ENCODE measurements at places on chromosomes 1 and 21.

GRCh38 chr1:2300851-2301606 is 72.9 kb downstream of the SKI start:
- DNase-seq, result peak; percentile 61

GRCh38 chr1:226335661-226336060 is 26.7 kb upstream of the LIN9 start:
- DNase-seq, result no peak

- DNase-seq, result no peak
These were observed 19.5 kb downstream of the PLA2G5 start for GRCh38 chr1:20089328-20090077.

DNA sequence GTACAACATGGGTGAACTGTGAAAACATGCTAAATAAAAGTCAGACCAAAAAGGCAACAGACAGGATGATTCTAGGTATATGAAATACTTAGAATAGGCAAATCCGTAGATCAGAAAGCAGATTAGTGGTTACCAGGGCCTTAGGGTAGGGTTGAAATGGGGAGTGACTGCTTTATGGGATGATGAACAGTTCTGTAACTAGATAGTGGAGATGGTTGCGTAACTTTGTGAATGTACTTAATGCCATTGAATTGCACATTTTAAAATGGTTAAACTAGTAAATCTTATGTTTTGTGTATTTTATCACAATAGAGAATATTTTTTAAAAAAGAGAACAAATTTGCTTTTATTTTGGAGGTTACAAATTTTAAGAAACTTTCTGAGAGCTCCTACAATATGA is 17.4 kb downstream of the ZNF326 start:
- no peak for DNase-seq

DNA sequence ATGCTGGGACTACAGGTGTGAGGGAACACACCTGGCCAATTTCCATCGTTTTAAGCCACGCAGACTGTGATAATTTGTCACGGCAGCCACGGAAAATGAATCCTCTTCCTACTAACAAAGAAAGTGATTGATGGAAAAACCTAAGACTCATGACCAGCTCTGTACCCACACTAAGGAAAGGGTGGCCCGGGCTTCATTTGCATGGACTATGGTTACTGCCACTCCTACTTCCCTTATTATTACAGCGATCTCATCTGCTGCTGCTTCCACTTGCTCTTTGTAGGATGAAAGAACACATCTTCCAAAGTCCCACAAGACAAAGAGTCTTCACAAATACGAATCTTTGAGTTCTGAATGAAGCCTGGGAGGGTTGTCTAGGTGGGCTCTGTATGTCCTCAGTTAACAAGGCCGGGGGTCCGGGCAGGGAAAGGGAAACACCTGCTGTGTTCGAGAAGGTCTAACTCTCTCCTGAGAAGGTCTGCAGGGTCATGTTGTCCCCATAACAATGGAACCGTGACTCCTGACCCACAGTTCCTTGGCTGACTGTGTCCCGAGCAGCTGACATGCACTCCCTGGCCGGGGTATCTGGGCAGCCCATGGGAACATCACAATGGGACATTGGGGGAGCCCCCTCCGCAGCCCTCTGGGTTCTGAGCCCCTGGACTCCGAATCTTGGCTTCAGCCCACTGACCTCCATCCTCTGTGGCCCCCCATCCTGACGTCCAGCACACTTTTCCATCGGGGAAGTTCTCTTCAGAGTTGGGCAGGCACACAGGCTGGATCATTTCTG is 13.3 kb upstream of the TFF1 start:
- no peak for DNase-seq

- no peak for DNase-seq
These were observed 66.0 kb downstream of the COL18A1 start for GRCh38 chr21:45470773-45471524.

DNA sequence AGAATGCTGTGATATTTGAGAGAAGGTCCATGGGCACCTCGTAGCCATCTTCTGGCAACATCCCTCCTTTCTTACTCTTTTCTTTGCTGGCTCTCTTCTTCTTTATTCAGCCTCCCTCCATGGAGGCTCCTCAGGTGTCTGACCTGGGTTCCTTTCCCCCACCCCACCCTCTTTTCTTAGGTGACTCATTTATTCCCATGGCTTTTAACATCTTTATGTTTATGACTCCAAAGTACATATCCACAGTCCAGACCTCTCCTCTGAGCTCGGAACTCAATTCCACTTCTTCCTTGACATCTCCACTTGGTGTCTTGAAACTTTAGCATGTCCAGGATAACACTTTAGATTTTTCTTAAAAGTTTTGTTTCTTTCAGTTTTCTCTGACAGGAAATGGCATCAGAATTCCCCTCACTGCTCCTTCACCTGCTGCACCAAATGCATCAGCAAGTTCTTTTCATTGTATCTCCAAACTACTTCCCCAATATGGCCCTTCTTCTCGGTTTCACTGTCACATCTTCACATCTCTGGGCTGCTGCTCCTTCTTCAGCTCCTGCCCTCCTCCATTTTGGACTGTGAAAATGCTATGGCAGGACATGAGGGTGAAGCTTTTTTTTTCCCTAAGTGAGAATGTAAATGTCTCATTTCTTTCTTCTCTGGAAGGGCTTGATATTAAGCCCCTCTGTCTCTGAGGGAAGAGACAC is 95.9 kb downstream of the GIPC2 start:
- DNase-seq, result no peak

GRCh38 chr1:45037456-45037855 is 25.4 kb downstream of the UROD start:
- no peak for DNase-seq

DNA sequence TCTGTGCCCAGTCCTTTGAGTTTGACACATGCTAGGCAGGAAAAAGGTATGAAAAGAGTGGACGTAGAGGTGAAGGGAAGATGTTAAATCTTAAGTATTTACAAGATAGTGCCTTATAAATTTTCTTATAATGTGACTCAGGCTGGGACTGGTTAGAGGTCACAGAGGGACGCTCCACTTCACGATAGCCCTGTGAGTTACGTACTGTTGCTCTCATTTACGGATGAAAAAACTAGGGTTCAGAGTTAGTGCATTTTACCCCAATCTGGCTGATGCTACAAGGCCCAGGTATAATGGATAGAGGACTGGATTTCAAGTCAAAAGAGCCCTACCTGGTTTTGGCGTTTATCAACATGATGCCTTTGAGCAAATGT is 1.4 kb upstream of the TUT4 start:
- no peak for DNase-seq

GRCh38 chr1:193434319-193434718 is 247.9 kb upstream of the B3GALT2 start:
- no peak for DNase-seq

DNA sequence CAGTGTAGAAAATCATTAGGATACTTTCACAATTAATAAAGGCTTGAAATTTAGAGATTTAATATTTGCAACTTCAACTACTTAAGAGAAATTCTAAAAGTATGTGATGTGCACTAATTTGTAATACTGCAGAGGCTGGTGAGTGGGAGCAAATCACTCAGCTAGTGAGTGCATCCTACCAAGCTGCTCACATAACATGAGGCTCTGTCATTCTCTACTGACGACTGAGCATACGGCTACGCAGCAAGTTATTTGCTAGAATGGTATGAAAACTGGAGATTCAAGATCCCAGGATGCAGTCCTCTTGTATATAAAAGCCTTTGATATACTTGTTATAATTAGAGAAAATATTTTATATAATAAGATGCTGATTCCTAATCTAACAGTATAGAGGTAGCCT is 90.1 kb downstream of the ATP1B1 start:
- no peak for DNase-seq
